ENCODE measurements at places on chromosomes 7 and 10.

DNA sequence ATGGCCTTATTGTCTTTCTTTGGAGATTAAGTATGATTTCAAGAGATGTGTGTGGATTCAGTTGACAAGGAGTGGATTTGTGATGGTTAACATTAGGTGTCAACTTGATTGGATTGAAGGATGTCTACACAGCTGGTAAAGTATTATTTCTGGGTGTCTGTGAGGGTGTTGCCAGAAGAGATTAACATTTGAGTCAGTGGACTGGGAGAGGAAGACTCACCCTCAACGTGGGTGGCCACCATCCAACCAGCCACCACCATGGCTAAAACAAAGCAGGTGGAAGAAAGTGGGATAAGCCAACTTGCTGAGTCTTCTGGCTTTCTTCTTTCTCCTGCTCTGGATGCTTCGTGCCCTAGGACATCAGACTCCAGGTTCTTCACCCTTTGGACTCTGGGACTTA lies 76.1 kb downstream of the GPR37 start:
- DNase-seq: no peak

DNA sequence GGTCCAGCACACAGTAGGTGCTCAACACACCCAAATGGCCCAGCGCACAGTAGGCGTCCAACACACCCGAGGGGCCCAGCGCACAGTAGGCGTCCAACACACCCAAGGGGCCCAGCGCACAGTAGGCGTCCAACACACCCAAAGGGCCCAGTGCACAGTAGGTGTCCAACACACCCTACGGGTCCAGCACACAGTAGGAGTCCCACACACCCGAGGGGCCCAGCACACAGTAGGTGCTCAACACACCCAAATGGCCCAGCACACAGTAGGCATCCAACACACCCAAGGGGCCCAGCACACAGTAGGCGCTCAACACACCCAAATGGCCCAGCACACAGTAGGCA lies 80.8 kb downstream of the FOXL3 start:
- DNase-seq: no peak

DNA sequence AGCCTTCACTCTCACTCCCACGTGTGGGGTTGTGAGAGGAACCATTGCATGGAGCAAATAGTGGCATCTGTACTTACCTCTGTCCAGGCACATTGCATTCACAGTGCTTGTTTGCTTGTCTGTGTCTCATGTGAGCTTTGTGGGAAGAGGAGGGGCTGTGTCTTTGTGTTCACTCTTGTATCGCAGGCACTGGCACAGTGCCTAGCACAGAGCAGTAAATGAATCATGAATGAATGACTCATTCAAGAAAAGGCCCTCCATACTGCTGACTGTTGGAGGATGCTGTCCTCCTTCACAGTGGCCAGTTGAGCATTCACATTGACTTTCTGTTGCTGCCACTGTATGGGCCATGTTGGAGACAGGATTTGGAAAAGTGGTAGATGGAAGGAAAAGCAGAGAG lies 125.3 kb downstream of the SORCS3 start:
- DNase-seq: no peak

DNA sequence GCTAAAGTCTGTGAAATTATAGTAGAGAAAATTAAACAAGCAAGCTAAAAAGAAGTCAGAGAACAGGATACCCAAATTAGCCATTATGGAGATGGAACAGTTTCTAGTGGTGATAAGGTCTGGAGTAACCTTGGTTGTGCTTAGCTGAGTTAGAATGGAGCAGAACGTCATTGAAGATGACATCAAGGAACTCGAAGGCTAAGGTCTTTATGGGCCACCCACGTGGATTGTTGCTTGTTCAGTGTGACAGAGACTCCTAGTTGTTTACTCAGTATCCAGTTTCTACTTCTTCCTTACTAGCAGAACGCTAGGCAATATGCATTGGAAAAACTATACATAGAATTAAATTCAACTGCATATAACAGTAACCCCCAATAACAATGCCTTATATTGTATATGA lies 39.7 kb downstream of the AHCYL2 start:
- DNase-seq: no peak

GRCh38 chr7:151551820-151552219 lies 32.1 kb upstream of the RHEB start:
- no peak for DNase-seq

GRCh38 chr10:123966896-123967231 lies 75.3 kb upstream of the CPXM2 start:
- no peak for DNase-seq

DNA sequence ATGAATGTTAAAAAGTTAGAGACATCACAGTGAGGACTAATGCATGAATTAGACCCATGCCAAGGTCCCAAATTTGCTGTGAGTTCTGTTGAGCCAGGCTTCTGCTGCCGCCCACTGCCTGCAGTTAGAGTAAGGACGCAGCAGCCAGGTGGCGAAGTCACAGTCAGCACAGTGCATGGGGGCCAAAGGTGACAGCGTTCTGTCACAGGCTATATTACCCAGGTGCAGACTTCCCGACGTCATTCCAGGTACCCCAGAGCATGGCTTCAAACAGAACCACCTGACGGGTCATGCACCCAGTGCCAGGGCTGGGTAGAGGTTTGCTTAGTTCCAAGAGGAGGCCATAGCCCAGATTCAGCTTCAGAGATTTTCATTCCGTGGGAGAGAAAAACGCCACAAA lies 33.9 kb upstream of the HMX3 start:
- DNase-seq: no peak

DNA sequence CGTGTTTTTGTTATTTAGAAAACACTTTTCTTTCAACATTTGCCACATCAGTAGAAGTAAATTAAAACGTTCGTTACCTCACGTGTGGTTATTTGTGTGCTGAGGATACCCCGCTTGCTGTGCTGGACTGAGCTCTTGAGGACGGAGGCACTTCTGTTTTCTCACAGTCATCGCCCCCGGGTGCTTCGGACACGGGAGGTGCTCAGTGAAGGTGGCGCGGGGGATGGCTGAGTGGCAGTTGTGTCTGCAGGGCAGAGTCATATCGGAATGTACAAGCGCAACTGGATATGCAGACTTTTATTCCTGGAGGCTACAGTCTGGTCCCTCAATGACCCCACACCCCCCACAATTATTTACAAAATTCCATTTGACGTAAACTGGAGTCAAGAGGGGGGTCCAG lies 92.0 kb downstream of the DYNC2I1 start:
- DNase-seq: no peak

DNA sequence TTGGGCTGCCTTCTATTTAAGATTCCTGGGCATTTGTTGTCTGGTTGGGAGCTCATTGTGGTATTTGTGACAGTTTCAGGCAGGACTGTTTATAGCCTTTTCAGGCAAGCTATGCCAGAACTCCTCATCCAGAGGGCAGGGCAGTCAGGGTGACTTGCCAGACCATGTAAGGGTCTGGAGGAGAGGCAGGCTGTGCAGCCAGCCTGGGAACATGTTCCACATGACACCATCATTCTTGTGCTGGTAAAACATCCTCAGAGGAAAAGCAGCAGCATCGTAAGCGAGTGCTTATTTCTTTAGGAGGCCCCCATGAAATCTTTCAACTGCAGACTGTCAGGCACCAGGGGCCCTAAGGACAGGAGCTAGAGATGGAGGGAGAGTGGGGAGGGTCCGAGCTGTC lies 44.0 kb upstream of the SORBS1 start:
- no peak for DNase-seq

DNA sequence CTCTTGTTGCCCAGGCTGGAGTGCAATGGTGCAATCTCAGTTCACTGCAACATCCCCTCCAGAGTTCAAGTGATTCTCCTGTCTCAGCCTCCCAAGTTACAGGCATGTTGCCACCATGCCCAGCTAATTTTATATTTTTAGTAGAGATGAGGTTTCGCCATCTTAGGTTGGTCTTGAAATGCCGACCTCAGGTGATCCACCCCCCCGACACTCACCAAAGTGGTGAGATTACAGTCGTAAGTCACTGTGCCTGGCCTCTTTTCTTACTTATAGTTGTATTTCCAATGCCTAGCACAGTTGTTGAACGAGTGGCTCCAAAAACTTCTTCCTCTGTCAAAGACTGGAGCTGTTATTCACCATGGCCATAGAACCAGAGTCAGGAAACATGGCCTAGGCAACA lies 6.7 kb downstream of the RNF216 start:
- DNase-seq: no peak

GRCh38 chr7:5193880-5194279 lies 3.8 kb downstream of the WIPI2 start:
- no peak for DNase-seq

GRCh38 chr10:89904755-89905154 lies 203.4 kb downstream of the KIF20B start:
- no peak for DNase-seq

DNA sequence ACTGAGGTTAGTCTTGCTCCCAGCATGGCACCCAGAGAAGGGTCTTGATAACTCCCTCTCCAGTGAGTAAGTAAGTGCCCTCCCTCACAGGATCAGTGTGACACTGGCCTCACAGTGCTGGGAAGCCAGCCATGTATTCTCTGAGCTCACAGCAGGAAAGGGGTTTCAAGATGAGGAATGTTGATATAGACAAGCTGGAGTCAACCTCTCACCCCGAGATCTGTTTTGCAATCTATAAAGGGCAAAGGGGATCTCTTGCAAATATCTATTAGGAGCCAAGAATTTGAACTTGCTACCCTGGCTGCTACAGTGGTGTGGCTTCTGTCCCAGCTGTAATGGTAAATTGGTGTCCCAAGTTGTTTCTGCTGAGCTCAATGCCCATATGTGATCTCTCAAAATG lies 70.2 kb upstream of the ADAM12 start:
- DNase-seq: no peak

GRCh38 chr10:113732160-113732881 lies 19.2 kb upstream of the PLEKHS1 start:
- no peak for DNase-seq

DNA sequence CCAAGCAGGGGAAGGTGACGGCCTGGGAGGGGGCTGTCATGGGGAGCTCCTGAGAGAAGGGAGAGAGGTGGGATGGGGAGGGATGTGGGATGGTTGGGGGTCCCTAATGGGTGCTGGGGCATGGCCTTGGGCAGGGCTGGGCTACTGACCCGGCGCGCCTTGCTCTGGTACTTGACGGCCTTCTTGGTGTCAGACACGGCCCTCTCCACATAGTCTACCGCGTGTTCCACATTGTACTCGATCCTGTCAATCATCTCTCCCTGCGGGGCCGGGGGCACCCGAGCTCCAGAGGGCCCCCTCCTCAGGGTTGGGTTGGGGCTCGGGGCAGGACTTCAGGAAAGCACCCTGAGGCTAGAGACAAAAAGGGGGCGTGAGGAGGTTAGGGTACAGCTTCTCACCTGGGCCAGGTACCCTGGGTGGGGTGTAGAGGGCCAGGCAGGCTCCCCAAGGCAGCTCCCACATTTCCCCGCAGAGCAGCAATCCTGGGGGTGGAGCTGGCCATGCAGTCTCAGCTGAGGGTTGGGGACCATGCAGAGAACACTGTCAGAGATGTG lies 17.3 kb downstream of the BUD23 start:
- no peak for DNase-seq

DNA sequence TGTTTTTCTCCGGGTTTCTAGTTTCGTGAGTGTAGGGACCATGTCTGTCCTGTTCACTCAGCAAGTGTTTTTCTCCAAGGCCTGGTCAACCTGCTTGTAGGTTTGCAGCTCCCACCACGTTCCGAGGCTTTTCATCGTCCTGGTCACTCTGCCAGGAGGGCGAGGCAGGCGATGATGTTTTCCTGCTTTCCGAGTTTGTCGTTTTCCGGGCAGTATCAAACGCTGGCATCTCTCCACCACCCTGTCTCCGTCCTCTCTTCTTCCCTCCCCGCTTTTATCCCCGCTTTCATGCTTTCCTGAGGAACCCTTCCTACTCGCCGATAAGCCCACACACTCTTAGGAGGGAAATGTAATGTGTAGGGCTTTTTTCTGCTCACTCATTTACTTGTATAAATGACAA lies 11.2 kb downstream of the IQCE start:
- no peak for DNase-seq

GRCh38 chr7:82359426-82359825 lies 84.2 kb downstream of the CACNA2D1 start:
- no peak for DNase-seq

DNA sequence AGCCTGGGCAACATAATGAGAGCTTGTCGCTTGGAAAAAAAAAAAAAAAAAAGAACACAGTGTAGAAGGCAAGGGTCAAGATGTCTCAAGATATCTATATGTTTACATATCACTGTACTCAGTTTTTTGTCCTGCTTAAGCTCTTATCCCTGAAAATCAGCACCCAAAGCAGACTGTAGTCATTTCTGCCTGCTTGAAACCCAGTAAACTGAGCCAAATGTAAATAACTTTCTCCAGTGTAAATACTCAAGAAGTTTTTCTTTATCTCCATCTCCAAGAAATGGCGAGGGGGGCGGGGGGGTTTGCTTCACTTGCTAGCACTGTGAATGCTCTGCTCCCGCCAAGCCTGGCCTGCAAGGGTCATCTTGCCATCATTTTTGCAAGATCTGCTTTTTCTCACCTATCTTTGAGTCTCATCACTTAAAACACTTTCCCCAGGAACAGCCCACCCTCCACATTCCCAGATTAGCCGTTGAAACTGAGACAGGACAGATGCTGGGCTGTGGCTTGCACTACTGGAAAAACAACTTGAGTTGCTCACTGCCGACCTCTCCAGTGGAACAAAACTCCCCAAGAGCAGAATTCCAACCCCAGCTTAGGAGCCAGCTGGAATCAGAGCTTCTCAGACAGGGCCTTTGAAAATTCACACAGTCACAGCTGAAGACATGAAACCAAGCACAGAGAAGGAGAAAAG lies 54.6 kb downstream of the AFAP1L2 start:
- no peak for DNase-seq

DNA sequence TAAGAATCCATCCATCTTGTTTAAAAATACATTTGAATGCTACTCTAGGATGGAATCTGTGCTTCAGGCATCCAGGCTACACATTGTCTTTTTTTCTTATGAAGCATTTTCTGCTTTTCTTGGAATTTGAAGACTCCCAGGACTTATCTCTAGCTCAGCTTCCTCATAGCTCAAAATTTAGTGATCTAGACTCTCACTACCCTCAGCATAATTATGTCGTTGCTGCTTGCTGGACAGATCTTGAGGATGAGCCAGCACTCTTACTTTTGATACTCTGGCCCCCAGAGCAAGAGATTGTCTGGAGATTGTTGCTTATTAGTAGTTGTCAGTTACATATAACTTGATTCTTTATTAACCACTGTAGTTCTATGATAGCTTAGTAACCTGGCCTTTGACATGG lies 83.3 kb upstream of the FGL2 start:
- no peak for DNase-seq

DNA sequence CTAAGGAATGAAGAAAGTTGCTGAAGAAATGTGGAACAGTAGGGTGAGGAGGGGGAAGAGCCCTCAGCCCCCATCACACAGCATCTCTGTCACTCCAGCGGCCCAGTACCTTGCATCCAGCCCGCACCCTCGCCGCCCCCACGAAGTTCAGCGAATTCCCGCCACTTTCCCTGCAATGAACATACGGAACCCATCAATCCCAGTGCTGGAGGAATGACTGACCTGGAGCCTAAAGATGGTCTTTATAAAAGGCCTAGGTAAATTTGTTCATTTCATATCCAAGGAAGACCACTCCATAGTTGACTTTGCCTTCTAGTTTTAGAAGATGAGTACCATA lies 779 bp upstream of the KIF5B start:
- DNase-seq: no peak

Measured in effector memory CD8-positive, alpha-beta T cell (primary cell).